Astrocyte of the cerebellum (primary cell): ENCODE measurements at places on chromosomes 13 and 19.

DNA sequence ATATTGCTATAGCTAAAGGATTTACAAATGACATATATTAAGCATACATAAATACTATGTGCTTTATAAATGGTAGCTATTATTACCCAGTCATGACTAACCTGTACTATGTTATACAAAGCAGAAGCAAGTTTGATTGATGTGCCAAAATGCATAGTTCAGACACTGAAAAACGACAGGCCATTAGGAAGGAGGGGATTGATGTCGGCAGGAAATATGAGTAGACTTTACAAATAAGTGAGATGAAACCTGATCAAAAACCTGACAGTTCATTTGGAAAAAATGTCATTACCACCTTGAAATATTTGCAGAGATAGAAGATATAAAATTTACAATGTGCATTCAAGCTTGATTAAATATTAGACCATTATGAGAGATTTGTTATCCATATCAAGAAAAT lies 38.8 kb upstream of the TPP2 start:
- DNase-seq: no peak

GRCh38 chr13:66048888-66049287 lies 1181.2 kb downstream of the PCDH9 start:
- DNase-seq: no peak

DNA sequence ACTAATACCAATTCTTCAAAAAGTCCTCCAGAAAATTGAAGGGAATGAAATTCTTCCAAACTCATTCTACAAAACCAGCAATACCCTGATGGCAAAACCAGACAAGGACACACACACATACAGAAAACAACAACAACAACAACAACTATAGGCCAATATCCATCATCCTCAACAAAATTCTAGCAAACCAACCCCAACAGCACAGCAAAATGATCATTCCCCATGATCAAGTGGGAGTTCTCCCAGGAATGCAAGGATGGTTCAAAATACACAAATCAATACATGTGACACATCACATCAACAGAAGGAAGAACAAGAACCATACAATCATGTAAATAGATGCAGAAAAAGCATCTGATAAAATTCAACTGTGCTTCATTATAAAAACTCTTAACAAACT lies 18.7 kb upstream of the ZNF181 start:
- DNase-seq: no peak

GRCh38 chr19:8108560-8109445 lies 40.6 kb downstream of the FBN3 start:
- DNase-seq: no peak

GRCh38 chr13:71789693-71790329 lies 77.2 kb downstream of the DACH1 start:
- no peak for DNase-seq

GRCh38 chr19:11242864-11243797 lies 3.7 kb downstream of the ANGPTL8 start:
- peak; percentile 34 for DNase-seq

GRCh38 chr19:34300380-34300779 lies 46.0 kb downstream of the GARRE1 start:
- DNase-seq: no peak

DNA sequence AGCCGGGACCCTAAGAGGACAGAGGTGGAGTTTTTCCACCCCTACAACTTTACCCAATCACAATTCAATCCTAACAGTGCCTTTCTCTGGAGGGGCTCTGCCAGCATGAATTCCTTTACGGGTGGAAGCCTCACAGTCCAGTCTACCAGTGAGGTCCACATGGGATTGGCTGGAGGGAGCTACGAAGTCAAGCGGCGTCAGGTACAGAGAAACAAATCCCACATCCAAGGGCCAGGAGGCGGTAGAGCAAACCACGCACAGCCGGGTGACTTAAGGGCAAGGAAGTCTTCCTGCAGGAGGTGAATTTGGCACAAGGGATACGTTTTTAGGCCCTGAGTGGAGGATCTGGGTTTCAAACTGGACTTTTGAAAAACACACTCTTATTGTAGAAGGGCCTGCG lies 199.6 kb downstream of the UQCRFS1 start:
- no peak for DNase-seq

GRCh38 chr13:41193469-41193868 lies 900 bp downstream of the KBTBD7 start:
- no peak for DNase-seq
